ENCODE measurements at places on chromosomes 5 and 9. TPM values are rescaled to one million over a fixed set of nuclear protein-coding genes. Genes with fewer than 3 reads are reported as not detected.

DNA sequence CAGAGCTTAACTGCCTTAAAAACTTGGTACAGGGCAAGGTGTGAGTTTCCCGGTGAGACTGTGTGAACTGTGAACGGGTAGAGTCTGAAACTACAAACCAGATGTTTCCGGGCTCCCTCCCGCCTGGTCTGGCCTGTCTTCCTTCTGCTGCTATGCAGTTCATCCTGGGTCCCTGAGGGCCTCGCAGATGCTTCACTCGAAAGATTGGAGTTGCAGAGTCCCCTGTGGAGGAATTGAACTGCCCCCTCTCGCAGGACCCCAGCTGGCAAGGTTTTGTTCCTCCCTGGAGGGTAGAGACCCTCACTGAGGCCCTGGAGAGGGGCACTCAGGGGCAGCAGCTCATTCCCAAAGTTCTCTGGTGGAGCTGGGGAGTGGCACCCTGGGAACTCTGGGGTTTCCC lies 533 bp downstream of the DCANP1 start:
- no peak for DNase-seq

DNA sequence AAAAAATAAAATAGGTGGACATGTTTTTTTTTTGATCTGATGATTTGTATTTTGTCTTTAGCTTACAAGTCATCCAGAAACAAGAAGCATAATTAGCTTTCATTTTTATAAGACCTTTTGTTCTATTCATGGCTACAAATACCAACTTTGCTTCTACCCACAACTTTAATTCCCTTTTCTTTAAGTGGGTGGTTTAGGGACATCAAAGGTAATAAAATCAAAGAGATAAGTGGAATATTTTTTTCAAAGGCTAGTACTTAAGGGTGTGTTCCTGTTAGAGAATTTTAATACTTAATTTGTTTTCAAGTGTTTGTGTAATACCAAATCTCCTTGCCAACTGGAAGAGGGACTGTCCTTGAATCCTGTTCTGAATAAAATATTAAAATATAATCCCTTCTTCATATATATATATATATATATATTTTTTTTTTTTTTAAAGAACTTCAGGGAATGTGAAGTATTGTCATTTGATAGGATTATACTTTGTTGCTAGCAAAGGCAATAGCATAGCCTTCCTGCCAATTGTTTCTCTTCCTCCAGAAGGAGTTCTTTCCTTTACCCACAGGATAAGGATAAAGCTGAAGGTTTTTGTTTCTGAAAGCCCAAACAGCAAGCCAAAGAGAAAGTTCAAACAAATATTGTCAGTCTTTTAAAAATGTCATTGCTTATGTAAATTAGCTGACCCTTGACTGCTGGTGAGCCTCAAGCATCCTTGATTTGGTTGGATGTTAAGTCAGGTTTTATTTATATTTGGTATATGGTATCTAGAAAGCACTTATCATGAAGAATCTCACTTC lies 108.9 kb downstream of the PAM start:
- DNase-seq = no peak

SLC25A48 gene
- not detected for total RNA-seq

COL15A1 gene
- total RNA-seq = not detected

DNA sequence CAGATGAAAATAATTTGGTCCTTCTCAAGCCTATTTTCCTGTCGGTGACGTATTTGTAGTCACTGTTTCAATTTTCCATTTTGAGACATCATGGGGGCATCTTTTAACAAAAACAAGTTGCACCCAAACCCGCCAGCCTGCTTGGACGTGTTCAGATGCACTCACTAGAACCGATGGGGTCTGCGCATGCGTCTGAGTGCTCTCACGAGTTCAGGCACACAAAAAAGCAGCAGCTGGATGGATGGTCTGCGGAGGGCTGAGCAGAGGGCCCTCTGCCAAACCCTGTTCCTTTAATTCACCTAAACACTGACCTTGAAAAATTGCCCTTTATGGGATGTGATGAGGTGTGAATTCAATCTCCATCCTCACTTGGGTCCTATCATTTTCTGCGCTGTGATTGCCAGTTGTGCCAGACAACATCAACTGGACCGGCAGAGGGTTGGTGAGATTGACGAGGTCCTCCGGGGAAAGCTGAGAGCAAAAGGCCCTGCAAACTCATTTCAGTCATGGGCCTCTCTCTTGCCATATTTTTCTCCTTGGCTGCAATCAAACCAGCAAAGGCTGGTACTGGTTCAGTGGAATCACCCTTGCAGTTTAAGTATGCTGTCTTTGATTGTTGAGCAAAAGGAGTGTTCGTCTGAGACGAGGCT lies 251.9 kb downstream of the NFIB start:
- no peak for DNase-seq

KIF24 gene
- 5.8 TPM for total RNA-seq

GRCh38 chr9:14314929-14315874 lies 1.3 kb upstream of the NFIB start:
- DNase-seq = no peak

- no peak for DNase-seq
Measured at GRCh38 chr9:112475318-112475717, 11.3 kb upstream of the KIAA1958 start.

PCDHA13 gene
- total RNA-seq = not detected

- peak; percentile 1 for DNase-seq
Measured at GRCh38 chr5:180807654-180808414, 5.2 kb upstream of the MGAT1 start.

MARVELD2 gene
- 0.29 TPM for total RNA-seq

- peak; percentile 42 for DNase-seq
Measured at GRCh38 chr5:133292300-133292699, 240.5 kb downstream of the HSPA4 start.

TAF11L5 gene
- not detected for total RNA-seq

GRCh38 chr5:137604348-137605095 lies 105.4 kb upstream of the SPOCK1 start:
- no peak for DNase-seq

THBS4 gene
- 2.5 TPM for total RNA-seq

GRCh38 chr5:164578911-164579310 lies 1073.5 kb downstream of the MAT2B start:
- no peak for DNase-seq

DNA sequence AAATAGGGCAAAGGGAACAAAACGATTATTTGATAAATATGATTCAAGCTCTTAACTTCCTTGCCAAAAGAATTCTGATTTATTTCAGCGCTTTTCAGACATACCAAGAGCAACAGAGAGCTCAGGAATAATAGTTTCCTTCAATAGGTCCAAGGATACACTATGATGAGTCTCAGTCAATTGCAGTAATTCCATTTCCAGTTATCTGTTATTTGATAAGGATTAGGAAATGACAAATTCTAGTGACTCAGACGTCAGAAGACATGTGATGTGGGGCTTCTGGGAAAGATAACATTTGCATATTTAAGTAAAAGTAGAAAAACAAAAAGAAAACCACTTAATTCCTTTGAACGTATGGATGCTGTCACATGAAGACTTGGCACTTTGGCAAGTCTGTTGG lies 1250.8 kb upstream of the CDH18 start:
- DNase-seq = no peak

- DNase-seq = no peak
Measured at GRCh38 chr9:89698411-89699005, 93.7 kb downstream of the GADD45G start.

GRCh38 chr9:100303747-100304146 lies 49.0 kb downstream of the TEX10 start:
- no peak for DNase-seq

DNA sequence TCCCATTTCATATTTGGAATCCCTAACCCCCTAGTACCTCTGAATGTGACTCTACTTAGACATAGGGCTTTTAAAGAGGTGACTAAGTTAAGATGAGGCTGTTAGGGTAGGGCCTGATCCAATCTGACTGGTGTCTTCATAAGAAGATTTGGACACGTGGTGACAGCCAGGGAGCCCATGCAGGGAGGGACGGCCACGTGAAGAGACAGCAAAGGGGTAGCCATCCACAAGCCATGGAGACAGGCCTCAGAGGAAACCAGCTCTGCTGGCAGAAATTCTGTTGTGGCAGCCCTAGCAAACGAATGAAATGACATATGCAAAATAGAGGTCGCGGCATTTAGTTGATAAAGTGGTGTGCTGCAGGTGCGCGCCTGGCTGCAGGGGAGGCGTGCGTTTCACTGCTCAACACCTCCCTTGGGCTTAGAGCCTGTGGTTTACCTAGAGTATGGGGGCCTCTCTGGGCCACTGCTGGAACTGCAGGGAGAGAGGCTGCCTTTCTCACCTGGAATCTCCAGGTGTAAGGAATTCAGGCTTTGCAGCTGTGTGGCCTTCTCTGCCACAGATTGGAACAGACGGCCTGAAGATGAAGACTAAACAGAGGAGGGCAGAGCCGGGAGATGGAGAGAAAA lies 7.1 kb upstream of the AFAP1L1 start:
- DNase-seq = peak; percentile 54

DNA sequence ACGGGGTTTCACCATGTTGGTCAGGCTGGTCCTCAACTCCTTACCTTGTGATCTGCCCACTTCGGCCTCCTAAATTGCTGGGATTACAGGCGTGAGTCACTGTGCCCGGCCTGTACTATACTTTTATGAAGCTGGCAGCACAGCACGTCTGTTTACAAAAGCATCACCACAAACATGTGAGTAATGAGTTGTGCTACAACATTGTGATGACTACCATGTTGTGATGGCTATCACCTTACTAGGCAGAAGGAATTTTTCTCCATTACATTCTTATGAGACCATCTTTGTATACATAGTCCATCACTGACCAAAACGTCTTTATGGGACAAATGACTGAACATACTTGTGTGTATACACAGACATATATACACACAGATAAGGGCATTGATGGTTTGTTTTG lies 1019.0 kb downstream of the CDH18 start:
- no peak for DNase-seq

GRCh38 chr9:17613758-17614157 lies 34.9 kb downstream of the SH3GL2 start:
- no peak for DNase-seq

DNA sequence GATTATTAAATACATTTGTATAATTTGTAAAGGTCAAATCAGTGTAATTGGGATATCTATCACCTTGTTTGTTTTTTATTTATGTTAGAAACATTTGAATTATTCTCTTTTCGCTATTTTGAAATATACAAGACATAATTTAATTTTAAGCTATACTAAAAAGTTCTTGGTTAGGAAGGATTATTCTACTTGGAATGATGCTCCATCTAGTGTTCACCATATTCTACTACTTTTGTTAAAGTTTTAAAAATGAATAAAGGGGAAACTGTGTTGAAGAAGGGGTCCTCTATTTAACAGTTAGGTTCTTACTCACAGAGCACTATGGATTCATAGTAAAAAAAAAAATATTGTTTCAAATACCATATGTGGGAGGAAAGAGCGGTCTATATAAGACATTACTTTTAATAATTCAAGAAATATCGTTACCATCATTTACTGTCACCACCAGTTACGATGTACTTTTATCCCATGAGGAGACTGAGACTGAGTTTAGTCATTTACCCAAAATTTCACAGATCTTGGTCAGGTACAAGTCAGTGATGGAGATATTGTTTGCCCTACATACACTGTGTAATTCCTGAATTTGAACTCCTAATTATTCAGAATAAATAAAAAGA lies 6.3 kb upstream of the STOM start:
- no peak for DNase-seq

GRCh38 chr5:168946363-168946762 lies 354.6 kb downstream of the SLIT3 start:
- DNase-seq = peak; percentile 19

NOXA1 gene
- total RNA-seq = 0.72 TPM

ROR2 gene
- total RNA-seq = not detected

DIPK1B gene
- total RNA-seq = 0.14 TPM

DNA sequence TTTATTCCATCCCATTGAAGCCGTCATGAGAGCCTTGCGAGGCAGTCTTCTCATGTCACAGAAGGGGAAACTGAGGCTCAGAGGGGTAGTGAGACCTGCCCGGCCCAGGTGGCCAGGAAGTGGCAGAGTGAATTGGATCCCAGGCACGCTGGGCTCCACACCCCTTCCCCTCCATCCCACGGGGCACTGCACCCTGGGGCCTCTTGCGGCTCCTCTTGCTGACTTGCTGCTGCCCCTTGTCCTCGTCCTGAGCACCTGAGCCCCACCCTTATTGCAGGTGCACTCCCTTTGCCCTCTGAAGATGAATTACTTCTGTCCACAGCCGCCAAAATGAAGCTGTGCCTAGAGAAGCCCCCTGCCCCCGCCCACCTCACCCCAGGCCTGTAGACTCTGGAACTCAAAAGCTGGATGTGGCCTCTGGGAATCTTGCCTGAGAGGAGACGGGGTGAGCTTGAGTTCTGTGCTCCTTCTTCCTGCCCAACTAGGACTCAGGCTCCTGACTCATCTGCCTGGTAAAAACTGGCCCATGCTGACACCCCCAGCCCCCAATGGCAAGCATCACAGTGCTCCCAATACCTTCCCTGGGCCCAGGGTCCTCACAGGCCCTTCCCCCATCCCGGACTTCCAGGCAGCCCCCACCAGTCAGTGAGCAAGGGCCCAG lies 6.4 kb downstream of the NEURL1B start:
- DNase-seq = no peak

DNA sequence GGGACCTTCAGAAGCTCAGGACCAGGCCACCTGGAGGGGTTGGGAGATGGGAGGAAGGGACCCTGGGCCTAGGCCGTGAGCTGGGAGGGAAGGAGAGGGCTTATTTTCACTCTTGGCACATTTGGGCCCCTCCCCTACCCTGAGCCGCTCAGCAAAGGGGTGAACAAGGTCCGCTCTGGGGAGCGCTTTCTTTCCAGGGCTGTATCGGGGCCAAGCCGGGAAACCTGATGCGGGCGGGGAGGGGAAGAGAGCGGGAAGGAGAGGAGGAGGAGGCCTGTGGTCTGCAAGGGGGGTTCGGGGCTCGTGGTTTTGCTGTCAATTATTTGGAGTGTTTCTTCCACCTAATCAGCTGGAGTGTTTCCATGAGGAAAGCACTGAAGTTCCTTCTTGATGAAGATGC lies 62.7 kb upstream of the RXRA start:
- DNase-seq = no peak
